ENCODE measurements at places on chromosomes 1 and 21.

DNA sequence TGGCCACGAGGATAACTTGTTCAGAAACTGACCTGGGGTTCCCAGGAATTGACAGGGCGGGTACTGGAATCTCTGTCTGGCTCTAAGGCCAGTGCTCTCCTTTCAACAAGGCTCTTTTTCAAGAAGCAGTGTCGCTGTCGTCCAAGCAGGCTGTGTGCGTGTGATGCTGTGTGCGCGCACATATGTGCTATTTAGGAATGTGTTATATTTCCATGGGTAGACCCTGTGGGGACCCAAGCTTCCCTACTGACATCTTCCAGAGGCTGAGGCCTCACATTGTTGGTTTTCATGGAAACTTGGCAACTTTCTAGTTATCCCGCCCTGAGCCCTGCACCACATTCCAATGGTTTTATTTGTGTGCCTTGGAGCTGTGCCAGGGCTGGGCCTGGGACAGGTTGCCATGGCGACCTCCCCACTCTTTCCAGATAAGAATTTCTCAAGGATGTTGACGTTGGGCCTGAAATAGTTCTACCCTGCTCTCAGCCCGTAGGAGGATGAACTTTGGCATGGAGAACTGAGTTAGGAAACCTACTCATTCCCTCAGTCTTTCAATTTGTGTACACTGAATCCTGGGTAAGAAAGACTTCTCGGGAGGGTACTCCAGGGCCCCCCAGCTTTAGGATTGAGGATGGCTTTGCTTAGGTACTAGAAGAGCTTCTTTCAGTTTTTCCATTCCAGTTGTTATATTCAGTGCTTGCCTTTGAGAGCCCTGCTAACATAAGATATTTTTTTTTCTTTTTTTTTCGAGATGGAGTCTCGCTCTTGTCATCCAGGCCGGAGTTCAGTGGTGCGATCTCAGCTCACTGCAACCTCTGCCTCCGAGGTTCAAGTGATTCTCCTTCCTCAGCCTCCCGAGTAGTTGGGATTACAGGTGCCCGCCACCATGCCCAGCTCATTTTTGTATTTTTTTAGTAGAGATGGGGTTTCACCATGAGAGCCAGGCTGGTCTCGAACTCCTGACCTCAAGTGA is 38.8 kb upstream of the SRSF10 start:
- no peak for DNase-seq

DNA sequence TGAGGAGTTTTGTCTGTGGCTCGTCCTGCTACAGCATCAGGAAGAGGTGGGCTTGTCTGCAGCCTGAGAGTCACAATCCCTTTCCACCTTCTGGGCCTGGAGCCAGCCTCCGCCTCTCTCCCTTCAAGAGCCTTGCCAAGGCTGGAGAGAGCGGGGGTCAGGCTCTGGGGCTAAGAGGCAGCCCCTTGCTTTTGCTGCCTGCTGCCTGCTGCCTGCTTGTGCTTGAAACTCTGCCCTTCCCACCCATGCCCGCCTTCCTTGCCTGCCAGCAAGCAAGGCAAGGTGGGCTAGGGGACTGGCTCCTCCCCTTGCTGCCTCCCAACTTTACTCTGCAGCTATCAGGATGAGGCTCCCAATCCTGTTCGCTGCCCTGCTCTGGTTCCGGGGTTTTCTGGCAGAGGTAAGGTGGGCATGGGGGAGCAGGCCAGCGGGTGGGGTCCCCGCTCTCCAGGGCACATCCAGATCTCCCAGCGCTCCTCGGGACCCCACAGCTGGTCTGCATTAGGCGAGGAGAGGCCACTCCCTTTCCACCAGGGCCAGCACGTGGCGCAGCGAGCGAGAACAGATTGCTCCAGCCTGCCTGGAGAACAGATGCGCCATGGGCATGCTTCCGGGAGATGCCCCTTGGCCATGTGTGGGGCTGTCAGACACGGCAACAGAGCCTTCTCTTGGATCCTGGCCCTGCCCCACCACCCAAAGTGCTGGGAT is 7.5 kb upstream of the PTPN7 start:
- DNase-seq, result no peak

DNA sequence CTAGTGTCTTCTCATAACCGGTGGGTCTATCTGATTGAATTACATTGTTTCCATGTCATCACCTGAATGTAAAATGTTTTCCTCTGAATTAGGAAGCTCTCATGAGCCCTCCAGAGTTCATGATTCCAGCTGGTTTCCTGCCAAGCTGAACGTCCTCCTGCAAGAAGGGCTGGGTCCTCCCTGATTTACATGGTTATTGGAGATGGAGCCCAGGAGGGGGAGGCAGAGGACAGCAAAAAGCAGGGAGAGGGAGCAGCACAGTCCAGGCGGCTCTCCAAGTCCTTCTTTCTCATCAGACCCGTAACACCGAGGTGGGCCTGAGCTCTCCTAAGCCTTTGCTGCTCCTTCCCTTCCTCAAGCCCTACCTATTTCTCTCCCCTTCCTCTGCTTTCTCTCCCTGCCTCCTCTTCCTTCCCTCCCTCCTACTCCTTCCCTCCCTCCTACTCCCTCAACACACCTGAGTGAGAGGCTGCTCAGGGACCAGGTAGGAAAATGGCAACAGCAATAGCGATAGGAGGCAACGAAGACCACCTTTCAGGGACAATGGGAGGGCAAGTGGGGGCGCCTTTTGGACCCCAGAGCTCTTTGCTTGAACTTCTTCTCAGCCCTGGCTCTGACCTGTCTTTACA is 265.9 kb downstream of the PRDM2 start:
- no peak for DNase-seq

DNA sequence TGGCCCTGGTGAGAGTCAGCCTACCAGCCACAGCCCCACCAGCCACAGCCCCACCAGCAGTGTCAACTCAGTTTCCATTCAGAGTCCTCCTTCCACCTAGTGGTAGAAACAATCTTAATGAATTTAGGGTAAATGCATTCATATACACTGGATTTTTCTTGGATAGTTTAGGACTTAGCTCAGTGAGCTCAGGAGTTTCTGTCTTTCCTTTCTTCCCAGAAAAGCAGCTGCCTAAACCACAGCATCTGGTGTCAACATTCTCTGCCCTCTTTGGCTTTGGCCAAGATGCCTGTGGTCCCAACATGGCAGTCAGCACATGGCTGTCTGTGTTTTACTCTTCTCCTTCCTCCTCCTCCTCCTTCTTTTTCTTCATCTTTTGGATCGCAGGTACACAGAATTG is 94.0 kb downstream of the CLIC6 start:
- no peak for DNase-seq

- no peak for DNase-seq
Observed at GRCh38 chr1:39936724-39937491, 18.0 kb upstream of the MFSD2A start.

DNA sequence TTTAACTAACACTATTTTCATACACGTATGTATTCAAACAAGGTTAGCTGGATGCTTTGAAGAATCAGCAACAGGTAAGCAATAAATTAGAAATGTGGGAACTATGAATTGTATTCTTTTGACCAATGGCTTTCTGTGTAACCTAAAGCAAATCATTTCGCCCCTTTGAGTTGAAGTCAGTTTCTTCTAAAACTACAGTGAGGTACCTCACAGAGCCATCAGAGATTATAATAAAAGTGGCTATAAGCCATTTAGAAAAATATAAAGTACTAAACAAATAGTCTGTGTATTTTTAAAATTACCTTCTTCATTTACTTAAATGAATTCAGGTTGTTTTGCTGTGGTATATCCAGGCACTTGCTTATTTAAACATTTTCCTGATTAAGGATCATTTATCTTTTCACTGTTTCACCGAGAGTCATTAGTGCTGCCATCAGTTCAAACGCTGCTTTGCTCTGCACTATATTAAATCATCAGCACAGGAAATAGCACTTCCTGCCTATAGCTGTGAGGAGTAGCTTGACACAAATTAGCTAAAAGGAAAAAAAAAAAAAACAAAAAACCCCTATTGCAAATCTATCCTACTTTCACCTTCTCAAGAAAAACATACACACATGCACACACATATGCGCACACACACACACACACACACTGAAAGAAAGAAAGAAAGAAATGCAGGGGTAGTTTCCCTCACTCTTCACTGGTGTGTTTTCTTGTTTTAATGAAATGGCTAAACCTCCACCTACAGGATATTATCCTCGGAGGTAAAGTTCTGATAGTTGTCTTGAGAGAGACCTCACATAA is 39.8 kb upstream of the C1orf105 start:
- DNase-seq, result no peak
